ENCODE measurements at places on chromosomes 13 and 19.

DNA sequence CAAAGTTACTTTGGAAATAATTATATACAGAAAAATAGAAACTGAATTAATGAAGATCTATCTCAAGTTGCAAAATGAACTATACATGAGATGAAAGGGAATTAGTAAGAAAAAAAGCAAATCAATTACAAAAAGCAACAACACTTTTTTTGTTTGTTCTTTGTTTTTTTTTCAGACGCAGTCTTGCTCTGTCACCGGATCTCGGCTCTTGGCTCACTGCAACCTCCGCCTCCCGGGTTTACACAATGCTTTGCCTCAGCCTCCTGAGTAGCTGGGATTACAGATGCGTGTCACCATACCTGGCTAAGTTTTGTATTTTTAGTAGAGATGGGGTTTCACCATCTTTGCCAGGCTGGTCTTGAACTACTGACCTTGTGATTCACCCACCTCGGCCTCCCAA lies 2.2 kb downstream of the ZNF415 start:
- DNase-seq, result no peak

- no peak for DNase-seq
Measured at GRCh38 chr13:67643516-67644055, 413.4 kb upstream of the PCDH9 start.

DNA sequence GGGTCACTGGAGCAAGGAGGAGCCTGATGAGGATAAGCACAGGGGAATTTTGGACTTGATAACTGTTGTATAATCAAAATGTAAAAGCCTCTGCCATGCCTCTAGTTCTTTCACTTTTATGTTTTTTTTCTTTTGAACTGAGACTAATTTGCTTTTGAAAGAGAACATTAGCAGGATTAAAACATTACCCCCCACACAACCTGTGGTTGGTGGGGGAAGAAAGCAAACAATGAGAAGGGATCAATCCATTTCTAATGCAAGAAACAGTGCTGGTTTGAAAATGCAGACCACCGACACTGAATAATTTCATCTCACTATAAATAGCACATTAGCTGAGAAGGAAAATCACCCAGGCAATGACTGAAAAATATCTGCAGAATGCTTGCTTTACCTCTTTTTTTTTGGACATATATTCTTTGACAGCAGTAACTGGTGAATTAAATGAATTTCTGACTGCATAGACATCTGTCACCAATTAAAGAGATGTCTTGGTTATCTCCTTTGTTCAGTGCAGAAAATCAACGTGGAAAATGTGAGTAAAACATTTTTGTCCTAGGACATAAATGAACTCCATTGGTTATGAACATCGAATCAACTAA lies 48.6 kb upstream of the TRPC4 start:
- no peak for DNase-seq

DNA sequence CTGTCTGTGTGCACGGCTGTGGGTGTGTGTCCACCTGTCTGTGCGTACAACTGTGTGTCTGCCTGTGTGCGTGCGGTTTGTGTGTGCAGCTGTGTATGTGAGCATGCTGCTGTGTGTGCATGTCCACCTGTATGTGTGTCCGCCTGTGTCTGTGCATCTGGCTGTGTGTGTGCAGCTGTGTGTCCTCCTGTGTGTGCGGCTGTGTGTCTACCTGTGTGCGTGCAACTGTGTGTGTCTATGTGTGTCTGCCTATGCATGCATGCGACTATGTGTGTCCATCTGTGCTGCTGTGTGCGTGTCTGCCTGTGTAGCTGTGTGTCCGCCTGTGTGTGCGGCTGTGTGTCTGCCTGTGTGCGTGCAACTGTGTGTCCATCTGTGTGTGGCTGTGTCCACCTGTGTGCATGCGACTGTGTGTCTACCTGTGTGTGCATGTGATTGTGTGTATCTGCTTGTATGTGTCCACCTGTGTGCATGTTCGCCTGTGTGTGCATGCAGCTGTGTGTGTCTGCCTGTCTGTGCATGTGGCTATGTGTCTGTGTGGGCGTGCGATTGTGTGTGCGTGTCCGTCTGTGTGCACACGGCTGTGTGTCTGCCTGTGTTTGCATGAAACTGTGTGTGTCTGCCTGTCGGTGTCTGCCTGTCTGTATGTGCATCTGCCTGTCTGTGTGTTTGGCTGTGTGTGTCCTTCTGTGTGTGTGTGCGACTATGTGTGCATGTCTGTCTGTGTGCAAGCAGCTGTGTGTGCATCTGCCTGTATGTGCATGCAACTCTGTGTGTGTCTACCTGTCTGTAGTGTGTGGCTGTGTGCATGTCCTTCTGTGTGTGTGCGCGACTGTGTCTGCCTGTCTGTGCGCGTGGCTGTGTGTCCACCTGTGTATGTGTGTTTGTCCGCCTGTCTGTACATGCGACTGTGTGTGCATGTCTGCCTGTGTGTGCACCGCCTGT lies 57.1 kb upstream of the C13orf46 start:
- no peak for DNase-seq

GRCh38 chr13:36362251-36362650 lies 16.1 kb upstream of the SPART start:
- no peak for DNase-seq

DNA sequence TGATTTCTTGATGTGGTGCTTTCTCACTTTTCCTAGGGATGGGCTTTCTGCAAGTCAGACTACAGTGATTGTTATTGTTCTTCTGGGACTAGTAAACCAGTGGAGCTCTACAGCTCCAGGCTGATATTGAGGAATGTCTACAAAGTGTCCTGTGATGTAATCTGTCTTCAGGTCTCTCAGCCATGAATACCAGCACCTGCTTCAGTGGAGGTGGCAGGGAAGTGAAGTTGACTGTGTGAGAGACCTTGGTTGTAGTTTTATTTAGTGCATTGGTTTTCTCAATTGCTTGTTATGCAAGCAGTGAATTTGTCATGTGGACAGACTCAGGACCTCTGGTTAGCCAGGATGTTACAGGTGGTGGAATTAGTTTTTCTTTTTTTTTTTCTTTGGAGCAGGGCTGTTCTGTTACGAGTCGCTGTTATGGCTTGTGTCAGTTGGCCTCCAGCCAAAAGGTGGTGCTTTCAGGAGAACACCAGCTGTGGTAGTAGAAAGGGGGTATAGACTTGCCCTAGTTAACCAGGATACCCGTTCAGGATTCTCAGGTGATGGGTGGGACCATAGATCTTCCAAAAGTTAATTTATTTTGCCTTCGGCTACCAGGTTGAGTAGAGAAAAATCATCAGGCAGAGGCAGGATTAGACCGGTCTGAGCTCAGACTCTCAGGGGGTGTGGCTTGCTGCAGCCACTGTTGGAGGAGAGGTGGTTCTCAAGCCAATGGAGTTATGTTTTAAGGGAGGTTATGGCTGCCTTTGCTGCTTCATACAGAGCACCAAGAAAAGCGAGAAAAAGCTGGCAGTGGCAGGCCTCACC lies 11.9 kb upstream of the ZNF675 start:
- DNase-seq, result no peak

DNA sequence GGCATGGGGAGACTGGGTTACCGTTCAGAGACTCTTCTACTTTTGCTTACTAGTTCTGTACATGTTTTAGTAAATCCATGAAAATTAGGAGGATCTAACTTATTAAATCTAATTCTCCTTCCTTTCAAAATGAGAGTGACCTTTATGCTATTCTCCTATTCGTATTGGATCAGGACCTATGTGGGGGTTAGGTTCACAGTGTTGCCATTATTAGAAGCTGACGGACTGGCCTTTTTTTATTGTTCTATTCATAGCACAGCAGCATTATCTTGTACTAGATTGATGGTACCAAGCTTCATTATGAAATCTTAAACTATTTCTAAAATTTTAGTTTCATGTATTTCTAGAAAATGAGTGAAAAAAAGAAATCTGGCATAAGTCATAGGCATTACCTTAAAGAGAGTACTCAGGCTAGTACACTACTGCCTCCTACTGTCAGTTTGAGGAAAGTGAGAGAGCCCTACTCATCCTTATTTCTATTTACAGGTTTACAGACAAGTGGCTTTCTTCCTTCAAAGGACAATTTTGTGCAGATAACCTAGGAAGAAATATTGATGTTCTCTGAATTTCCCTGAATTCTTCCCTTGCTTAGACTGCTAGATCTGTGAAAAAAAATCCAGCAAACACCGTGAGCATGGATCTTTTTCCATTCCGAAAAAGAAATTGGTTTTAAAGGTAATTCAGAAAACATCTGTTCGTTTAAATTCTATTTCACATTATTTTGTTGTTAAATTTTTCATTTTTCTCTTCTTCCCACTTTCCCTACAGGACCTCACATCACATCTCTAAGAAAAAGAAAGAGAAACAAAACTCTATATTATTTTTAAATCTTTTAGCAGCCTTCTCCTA lies 485.5 kb downstream of the DIAPH3 start:
- DNase-seq, result peak; percentile 52

- no peak for DNase-seq
Measured at GRCh38 chr19:4053423-4054324, 13.0 kb downstream of the ZBTB7A start.

DNA sequence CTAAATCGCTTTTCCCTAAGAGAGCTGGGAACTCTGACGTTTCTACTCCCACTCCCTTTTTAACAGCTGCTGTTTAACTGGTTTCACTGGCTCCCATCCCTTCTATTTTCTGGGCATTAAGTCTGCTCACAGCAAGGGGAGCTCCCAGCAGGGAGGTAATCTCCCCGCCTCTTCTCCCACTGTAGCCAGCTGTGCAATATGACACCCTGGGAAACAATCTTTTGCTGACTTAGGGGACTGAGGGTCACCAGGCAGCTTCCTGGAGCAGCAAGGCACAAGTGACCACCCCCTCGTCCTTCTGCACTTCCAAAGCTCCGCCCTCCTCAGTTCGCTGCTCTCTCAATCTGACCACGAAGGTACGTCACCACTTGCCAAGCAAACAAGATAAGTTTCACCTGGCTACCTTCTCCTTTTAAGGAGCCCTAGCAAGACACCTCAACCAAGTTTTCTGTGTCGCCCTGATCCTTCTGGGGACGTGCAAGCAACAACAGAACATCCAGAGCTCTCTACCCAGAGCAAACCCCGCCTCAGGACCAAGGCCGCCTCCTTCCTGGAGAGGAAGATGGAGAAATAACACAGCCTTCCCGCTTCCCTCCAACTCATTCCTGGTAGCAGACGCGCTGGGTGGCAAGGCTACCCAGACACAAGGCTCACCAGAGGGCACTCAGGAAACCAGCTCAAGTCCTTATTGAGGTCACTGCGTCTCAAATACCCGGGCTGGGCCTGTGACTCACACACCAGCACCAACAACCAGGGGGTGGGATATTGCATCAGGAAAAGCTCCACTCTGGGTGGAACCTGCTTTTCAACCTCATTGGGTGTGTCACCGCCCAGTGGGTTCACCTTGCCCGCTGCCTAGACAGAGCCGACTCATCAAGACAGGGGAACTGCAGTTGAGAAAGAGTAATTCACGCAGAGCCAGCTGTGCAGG lies 92.4 kb downstream of the STK24 start:
- peak; percentile 71 for DNase-seq

- no peak for DNase-seq
Measured at GRCh38 chr13:22325761-22326160, 654.9 kb downstream of the FGF9 start.

DNA sequence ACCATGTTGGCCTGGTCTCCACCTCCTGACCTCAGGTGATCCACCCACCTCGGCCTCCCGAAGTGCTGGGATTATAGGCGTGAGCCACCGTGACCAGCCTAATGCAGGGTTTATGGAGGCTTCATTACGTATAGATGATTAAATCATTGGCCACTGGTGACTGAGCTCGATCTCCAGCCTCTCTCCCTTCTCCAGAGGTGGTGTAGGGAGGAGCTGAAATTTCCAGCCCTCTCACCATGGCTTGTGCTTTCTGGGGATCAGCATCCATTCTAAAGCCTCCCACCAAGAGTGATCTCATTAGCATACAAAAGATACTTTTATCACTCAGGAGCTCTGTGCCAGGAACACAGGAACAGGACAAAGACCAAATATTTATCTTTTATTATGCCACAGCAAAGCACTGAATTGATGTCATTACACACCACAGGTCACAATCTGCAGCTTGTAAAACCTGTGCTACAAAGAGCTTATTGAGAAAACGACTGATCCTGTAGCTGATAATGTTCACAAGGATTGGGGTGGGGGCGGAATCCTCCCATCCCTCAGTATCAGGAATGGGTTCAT lies 32.4 kb downstream of the RHPN2 start:
- no peak for DNase-seq

DNA sequence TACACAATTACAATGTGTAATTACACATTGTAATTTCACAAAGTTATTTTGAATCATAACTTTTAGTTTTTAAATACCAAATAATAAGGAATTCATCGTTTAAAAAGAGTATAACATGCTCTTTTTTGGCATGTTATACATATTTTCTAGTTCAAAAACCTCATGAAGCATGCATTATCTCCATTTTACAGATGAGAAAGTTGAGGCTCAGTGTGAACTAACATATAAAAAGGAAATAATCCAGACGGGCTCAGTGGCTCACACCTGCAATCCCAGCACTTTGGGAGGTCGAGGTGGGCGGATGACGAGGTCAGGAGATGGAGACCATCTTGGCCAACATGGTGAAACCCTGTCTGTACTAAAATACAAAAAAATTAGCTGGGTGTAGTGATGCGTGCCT lies 107.9 kb downstream of the PCDH9 start:
- DNase-seq, result no peak

- DNase-seq, result no peak
Measured at GRCh38 chr19:2536461-2536860, 60.5 kb downstream of the GADD45B start.

DNA sequence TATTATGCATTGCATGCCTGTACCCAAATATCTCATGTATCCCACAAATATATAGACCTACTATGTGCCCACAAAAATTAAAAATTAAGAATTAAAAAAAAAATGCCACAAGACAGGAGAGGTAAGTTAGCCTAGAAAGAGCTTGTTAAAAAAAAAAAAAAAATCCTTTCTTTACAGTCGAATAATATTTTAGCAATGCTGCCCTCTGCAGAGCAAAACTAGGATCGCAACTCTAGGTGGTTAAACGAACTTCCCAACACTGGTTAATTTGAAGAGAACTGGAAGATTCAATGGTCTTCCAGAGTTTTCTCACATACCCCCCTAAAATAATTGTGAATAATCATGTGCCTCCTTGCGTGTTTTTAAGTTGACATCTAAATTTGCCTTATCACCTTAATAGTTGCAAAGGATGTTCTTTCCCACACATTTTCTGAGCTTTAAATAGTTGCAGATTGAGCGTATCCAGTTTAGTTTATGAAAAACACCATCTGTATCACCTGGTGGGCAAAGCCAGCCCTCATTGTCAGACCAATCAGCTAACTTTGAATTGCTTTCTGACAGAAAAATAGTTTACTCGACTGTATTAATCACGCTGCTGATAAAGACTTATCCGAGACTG lies 47.4 kb upstream of the RCBTB2 start:
- DNase-seq, result peak; percentile 84

- DNase-seq, result no peak
Measured at GRCh38 chr19:1794424-1795172, 17.5 kb downstream of the ATP8B3 start.

- no peak for DNase-seq
Measured at GRCh38 chr13:51624695-51625345, 40.6 kb downstream of the WDFY2 start.

DNA sequence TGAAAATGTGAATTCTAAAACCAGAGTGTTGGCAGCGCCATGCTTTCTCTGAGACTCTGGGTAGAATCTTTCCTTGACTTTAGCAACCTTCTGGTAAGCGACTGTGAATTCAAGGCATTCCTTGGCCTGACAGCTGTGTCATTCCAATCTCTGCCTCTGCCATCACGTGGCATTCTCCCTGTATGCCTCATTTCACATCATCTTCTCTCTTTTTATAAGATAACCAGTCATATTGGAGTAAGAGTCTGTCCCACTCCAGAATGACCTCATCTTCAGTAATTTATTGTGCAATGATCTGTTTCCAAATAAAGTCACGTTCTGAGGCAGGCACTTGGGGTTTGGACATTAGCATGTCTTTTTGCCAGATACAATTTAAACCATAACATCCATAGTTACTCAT lies 103.4 kb upstream of the POSTN start:
- no peak for DNase-seq

GRCh38 chr19:38165335-38165734 lies 58.7 kb downstream of the DPF1 start:
- no peak for DNase-seq

All from CD4-positive, alpha-beta T cell treated with Interleukin-17A for 1 hour (primary cell).